ENCODE measurements at places on chromosomes 11 and 22.

- DNase-seq, result no peak
Measured at GRCh38 chr11:77044356-77044755, 10.2 kb downstream of the B3GNT6 start.

DNA sequence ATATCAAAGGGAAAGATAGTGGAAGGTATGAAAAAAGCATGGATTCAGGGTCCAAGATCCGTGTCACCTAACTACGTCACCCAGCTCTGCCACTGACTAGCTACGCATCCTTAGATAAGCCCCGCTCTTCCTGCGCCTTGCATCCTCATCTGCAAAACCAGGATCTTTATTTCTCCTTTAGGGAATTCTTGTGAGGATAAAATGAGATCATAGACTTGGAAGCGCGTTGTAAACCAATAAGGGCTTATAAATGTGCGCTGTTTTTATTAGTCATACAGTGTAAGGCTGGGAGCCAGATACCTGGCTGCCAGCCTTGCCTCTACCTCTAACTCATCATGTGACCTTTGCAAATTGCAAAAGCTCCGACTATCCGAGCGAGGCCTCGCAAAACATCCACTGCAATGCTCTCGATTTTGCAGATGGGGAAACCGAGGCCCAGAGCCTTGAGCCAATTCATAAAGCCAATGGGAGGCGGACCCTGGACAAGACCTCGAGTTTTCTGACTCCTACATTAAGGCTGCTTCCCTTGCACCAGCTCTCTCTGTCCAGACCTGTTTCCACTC lies 753 bp downstream of the PRPF19 start:
- DNase-seq, result no peak

DNA sequence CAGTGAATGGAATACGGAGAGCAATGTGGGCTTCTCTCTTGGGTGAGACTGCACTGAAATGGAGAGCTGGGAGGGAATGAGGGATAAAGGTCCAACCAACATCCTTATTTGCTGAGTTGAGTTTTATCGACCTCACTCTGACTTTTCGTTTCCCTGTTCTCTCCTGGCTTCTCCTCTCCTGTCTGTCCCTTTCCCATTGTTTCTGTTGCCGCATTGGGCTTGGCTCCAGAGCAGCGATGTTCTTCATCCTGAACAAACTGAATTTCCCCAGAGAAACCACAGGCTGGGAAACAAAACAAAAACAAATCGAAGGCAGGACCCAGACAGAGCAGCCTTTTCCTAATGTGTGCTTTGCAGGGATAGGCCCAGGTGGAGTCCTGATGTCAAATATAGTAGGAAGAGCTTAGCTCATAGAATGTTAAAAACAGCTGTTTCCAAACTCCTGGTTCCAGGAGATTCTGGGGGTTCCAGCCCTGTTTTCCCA lies 30.0 kb downstream of the MOV10L1 start:
- no peak for DNase-seq

- DNase-seq, result no peak
Measured at GRCh38 chr11:129416080-129416820, 40.6 kb downstream of the BARX2 start.

DNA sequence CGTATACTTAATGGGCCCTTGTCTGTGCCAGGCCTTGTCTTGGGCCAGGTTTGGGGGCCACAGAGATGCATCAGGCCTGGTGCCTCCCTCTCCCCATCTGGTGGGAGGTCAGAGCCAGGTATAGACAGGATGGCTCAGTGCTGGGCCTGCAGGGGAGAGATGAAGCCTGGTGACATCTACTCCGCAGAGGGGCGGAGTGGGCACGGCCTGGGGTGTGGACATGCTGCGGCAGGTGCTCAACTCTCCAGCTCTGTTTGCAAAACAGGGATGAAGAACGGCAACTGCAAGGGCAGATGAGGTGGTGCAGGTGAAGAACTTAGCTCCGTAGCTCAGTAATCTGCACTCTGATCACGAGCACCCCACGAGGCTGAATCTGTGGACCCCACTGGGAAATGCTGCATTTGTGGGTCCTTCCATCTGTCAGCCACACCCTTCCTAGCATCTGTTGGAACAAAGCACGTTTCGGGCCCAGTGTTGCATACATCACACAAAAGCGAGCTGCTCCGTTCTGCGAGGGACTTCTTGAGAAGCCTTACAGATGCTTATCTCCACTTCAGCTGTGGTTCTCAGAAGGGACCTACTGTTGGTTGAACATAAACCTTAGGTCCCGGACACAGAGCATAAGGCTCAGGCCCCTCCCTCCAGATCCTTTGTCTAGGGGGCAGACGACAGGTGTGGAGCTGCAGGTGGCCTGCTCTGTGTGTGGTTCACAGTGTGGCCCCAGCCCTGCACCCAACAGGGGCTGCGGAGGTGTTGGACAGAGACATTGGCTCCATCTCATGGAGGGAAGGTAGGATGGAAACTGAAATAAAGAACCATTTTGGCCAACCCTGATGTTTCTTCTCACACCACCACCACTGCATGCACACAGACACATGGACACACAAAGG lies 78.3 kb downstream of the LRRC32 start:
- DNase-seq, result no peak

- DNase-seq, result no peak
Measured at GRCh38 chr11:12238420-12238819, 128.0 kb downstream of the MICAL2 start.

Data from AML-193 (cell line).